ENCODE measurements at places on chromosomes 4 and X.

- DNase-seq, result no peak
These were observed 803 bp downstream of the CNGA1 start for GRCh38 chr4:48015678-48016077.

DNA sequence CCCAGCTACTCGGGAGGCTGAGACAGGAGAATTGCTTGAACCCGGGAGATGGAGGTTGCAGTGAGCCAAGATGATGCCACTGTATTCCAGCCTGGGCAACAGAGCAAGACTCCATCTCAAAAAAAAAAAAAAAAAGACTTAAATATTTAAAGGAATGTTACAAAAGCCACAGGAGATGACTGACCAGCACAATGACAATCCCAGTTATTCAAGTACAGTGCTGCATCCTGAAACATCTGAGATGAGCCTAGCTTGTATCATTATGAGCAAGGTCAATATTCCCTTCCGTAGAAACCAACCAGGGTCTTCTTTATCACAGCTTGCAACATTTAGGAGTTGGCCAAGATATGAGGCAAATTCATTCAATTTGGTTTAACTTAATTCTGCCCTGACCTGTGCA is 38.6 kb downstream of the LNX1 start:
- no peak for DNase-seq

DNA sequence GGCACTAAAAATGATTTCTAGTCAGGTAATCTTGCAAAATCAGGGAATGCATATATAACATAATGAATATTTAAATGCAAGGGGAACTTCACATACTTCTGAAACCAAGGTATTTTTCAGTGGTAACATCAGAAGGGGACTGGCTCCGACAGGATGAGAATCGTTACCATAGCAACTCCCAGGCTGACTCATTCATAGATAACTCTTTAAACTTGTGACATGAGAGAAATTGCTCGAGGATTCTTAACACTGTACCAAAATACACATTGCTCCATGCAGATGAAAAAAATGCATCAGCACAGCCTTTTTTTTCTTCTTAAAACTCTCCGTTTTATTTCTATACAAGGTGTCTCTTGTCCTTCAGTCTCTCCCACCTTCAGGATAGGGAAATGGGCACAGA is 114.3 kb downstream of the GABRB1 start:
- DNase-seq, result no peak

- no peak for DNase-seq
These were observed at the start of gene SULT1B1 for GRCh38 chr4:69760455-69760854. TSS of gene SULT1B1 (minus strand) at chr4:69760620. CDS start at chr4:69755217, 5,403 bp downstream.

- no peak for DNase-seq
These were observed 119.0 kb downstream of the REELD1 start for GRCh38 chr4:146333187-146333894.

- no peak for DNase-seq
These were observed 122.8 kb downstream of the RBMX2 start for GRCh38 chrX:130524476-130525194.

DNA sequence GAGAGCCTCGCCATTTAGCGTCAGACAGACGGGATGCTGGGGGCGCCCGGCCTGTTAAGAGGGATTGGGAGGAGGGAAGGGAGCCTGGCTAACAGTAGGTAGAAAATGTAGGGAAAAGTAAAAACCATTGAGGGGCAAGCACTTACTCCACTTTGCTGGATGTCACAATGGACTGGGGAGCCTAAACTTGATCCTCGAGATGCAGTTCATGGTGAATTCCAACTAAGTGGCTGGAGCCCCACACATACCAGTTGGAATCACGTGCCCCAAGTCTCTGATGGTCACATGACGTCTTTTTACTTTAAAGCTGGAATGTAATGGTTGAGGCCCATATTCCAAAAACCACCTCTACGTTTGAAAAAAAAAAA is 1.5 kb downstream of the PLS3 start:
- DNase-seq, result no peak

GRCh38 chr4:178976861-178977260 is 1534.6 kb upstream of the AGA start:
- DNase-seq, result no peak

GRCh38 chr4:157896726-157897125 is 276.1 kb downstream of the GASK1B start:
- DNase-seq, result no peak
